ENCODE measurements at places on chromosomes 13 and 19. TPM values are rescaled to one million over a fixed set of nuclear protein-coding genes. Genes with fewer than 3 reads are reported as not detected.

IFI30 gene
- total RNA-seq = 48.3 TPM

PAN3 gene
- 66.7 TPM for total RNA-seq

C13orf42 gene
- total RNA-seq = not detected

ERFL gene
- 9.2 TPM for total RNA-seq

- H3K36me3 ChIP-seq = no peaks in the 10 kb centered on the region
- H3K4me3 ChIP-seq = no peak overlapping the region
- no peak for DNase-seq
- H3K27me3 ChIP-seq = no peaks in the 10 kb centered on the region
- no peak overlapping the region for H3K27ac ChIP-seq
Measured at GRCh38 chr13:102190930-102191329, 210.9 kb downstream of the FGF14 start.

DNA sequence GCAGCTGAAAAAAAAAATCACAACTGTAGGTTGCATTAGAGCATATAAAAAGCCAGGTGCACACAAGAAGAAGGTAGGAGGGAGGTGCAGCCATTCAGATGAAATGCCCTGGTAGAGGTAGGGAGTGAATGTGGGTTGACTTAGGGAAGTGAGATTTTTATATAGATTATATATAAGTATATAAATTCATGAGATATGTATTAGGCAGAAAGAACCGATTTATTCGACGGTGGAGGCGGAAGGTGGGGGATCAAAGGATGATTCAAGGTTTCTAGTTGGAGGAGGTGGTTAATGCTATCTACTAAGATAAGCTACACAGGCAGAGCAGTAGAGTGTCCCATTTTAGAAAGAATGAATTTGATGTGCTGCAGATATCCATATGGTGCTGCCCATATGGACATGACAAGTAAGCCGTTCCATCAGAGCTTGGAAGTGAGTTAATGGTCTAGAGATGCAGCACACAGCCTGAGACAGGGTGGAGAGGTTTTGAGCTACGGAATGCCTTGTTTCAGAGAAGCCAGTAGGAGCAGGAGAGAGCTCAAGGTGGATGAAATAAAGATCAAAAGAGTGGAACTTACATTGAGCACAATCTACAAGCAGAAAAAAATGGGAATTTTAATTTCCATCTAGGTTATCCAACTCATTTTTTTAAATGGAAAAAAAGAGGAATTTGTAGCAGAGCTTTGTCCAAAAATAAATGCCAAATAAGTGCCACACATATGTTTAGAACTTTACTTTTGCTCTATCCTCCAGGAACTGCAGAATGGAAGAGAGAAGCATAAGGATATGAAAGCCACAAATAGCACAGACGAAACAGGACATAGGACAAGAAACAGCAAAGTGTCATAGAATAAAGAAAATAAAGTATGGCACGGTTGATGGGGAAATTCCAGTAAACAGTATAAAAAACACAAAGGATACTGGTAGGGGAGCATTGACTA lies 177.3 kb downstream of the PCDH9 start:
- H3K27ac ChIP-seq = no peak overlapping the region
- H3K4me1 ChIP-seq = no peaks in the 10 kb centered on the region
- no peak for DNase-seq
- H3K27me3 ChIP-seq = no peaks in the 10 kb centered on the region

- no peak overlapping the region for H3K4me3 ChIP-seq
- no peaks in the 10 kb centered on the region for H3K36me3 ChIP-seq
- H3K27me3 ChIP-seq = no peaks in the 10 kb centered on the region
- H3K27ac ChIP-seq = no peak overlapping the region
Measured at GRCh38 chr13:97540696-97541095, 106.7 kb downstream of the RAP2A start.

GRCh38 chr19:18788529-18789421 lies 2.3 kb downstream of the COMP start:
- no peaks in the 10 kb centered on the region for H3K36me3 ChIP-seq
- no peak for DNase-seq
- H3K27ac ChIP-seq = no peak overlapping the region
- H3K27me3 ChIP-seq = peaks cover 29% of the 10 kb centered on the region

- no peaks in the 10 kb centered on the region for H3K36me3 ChIP-seq
- no peak overlapping the region for H3K27ac ChIP-seq
- DNase-seq = no peak
- no peak overlapping the region for H3K4me3 ChIP-seq
Measured at GRCh38 chr13:101455863-101456262, 3.4 kb downstream of the ITGBL1 start.

DNA sequence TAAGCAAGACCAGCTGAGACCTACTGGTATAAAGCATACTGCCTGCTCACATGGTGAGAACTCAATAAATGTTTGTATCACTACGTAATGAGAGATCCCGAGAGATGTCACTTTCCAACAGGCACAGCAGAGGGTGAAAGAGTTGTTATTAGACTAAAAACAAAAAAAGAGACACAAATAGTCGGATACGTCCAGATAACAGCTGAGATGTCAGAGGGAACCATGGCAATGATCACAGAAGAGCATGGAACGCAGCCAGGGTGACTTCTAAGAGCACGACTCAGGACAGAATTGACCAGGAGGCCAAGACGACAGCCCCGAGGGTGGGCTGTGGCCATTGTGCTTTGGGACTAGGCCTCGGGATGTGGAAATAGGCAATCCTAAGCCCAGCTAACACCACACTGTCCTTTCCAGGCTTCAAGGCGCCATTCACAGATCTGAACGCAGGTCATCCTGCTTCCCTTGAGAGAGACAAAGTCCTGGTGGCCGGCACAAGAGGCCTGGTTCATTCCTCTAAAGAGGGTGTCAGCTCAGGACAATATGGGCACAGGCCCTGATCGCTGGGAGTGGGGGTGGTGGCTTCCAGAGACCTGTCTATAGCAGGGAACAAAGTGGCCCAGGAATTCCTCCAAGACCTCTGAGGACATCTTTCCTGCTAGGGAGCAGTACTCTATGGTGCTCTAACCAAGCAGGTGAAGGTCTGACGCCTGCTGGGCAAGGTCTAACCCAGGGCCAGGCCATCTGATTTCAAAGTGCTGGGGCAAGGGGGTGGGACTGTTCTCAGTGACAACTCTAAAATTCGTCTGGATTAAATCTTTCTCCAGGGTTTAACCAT lies 3.2 kb downstream of the SH3GL1 start:
- H3K4me1 ChIP-seq = peaks cover 70% of the 10 kb centered on the region
- no peak overlapping the region for H3K4me3 ChIP-seq
- no peak overlapping the region for H3K27ac ChIP-seq
- H3K27me3 ChIP-seq = no peaks in the 10 kb centered on the region

DNA sequence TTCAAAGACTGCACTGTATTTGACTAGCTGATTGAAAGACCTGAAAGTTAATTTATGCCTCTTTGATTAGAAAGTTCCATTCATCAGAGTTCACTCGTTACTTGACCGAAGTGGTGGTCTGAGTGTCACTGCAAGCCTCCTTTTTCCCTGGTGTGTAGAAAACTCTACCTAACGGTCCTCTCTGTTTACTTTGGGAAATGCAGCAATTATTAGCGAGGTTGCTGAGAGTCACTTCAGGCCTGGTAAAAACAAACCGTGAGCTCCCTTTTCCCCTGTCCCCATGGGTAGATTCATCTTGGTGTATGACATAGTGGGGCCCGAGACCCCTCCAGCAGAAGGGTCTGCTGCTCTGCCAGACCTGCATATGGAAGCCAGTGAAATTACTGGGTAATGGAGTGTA lies 126.8 kb upstream of the RNF113B start:
- no peaks in the 10 kb centered on the region for H3K27me3 ChIP-seq
- H3K4me1 ChIP-seq = no peaks in the 10 kb centered on the region
- no peak overlapping the region for H3K27ac ChIP-seq
- no peak for DNase-seq

DNA sequence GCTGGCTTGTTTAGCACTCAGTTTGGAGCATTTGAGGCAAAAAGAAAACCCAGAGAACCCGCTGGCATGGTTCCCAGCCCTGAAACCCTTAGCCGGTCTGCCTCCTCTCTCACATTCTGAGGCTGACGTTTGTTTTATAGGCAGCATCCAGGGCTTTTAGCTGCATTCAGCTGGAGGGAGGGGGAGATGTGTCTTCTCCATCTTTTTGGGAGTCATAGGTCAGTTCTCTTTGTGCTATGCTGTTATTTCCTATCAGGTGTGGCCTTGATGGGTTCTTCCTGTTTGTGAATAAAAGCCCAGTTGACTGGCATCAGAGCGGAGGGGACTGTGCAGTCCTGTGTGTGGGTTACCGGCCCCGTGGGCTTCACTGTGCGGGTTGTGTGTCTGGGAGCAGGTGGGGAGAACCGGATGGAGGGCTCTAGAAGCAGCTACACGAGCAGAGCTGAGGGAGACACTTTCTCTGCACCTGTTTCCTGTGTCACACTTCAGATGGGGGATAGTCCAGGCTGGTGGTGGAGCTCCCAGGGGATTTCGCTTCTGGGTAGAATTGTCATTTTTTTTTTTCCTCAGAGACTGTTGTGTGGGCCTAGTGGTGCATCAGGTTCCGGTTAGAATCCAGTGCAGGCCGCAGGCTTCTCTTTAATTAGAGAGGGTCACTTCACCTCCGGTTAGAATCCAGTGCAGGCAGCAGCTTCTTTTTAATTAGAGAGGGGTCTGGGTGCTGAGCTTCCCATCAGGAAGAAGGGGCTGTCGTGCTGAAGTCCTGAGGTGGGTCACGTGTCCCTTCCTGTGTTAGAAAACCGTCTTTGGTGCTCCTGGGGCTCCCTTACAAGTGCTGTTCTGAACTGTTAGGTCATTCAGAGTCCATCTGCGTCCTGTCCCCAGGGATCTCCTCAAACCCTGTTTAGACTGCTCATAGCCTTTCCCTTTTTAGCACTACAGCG lies 69.6 kb downstream of the ARHGEF7 start:
- peaks cover 93% of the 10 kb centered on the region for H3K4me1 ChIP-seq
- H3K27ac ChIP-seq = peak overlapping the region; percentile 39
- no peak overlapping the region for H3K4me3 ChIP-seq
- DNase-seq = peak; percentile 61
- no peaks in the 10 kb centered on the region for H3K27me3 ChIP-seq
- no peaks in the 10 kb centered on the region for H3K36me3 ChIP-seq

- H3K27me3 ChIP-seq = no peaks in the 10 kb centered on the region
- H3K27ac ChIP-seq = no peak overlapping the region
- no peak overlapping the region for H3K4me3 ChIP-seq
- H3K36me3 ChIP-seq = no peaks in the 10 kb centered on the region
- no peak for DNase-seq
Measured at GRCh38 chr13:31372454-31372853, 172.7 kb downstream of the B3GLCT start.

Data from CD4-positive, alpha-beta memory T cell (primary cell).